Stimulated activated CD4-positive, alpha-beta T cell treated with anti-CD3 and anti-CD28 coated beads, Interleukin-12 subunit alpha, Interleukin-12 subunit beta, amount 100 ng/mL, for 24 hours (primary cell): ENCODE measurements at places on chromosomes 12 and 14.

- DNase-seq = no peak
Measured at GRCh38 chr14:22544881-22545420, 44.1 kb downstream of the DAD1 start.

DNA sequence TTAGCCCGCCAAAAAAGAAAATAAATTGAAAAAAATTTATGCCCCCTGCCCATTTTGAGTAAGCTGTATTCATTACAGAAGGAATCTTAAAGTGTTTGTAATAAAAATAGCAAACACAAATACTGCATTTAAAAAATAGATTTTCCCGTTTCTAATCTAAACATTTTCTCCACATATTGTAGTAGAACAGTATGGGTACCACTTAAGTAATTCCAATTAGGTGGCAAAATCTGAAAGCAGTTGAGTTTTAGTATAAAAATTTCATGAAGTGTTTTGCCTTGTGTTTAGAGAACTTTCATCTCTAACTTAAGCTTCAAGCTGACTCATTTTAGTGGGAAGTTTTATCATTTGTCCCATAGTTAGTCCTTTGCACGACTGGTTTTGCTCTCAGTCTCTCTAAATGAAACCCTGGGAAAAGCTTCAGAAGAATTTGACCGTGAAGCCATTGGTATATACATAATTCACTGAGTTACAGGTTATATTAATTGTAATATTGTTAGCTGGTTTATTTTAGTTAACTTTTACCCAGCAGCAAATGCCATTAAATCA is 214.6 kb downstream of the ERC1 start:
- DNase-seq = no peak

GRCh38 chr12:101969-102878 is 35.7 kb downstream of the IQSEC3 start:
- DNase-seq = no peak

DNA sequence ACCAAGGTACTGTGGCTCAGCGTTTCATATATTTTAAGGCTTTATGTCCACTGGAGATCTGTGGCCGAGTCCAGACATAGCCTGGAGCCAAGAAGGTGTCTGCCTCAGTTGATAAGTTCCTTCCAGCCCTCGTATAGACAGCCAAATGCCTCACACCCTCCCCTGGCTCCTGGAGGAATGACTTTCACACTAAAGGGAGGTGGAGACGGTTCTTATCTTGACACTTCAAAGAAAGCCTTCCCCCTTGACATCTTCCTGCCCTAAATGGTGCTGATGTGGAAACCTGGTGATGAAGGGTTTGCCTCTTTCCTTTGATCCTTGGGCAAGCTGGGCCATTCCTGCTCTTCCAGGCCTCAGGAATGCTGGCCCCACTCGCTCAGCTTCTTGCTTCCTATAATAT is 474.8 kb upstream of the TBX3 start:
- DNase-seq = no peak

GRCh38 chr12:89697296-89697695 is 11.3 kb downstream of the ATP2B1 start:
- no peak for DNase-seq

DNA sequence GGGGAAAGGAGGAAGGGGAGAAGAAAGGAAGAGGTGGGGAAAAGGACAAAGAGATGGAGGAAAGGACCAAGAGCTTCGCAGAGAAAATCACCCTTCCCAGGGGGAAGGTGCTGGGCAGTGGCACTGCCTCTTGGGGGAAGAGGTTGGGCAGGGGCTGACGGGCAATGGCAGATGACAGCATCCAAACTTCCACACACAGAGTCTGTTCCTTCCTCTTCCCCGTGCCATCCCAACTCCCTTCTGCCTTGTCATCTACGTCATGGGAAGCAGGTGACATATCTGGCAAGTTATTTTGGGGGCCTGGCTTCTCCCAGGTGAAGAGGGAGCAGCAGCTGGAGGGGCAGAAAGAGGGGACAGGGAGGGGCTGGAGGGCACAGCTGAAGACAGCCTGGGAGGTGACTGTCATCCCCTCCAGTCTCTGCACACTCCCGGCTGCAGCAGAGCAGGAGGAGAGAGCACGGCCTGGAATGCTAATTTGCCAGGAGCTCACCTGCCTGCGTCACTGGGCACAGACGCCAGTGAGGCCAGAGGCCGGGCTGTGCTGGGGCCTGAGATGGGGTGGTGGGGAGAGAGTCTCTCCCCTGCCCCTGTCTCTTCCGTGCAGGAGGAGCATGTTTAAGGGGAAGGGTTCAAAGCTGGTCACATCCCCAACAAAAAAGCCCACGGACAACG is 43.9 kb upstream of the IQSEC3 start:
- no peak for DNase-seq

GRCh38 chr12:55515696-55516095 is 23.5 kb downstream of the OR6C68 start:
- DNase-seq = no peak

DNA sequence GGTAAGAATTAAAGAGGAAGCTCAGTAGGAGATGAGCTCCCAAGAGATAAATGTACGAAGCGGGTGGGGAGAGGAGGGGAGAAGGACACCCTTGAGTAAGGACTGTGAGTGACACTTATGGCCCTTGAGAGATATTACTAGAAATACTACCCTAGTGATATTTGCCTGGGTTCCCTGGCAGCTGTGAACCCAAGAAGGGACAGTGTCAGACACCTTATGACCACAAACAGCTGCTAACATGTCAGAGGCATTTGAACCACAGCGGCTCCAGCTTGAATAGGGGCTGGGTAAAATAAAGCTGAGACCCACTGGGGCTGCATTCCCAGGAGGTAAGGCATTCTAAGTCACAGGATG is 19.6 kb upstream of the SLC6A12 start:
- DNase-seq = no peak

GRCh38 chr12:67649261-67649569 is 670 bp downstream of the DYRK2 start:
- no peak for DNase-seq

DNA sequence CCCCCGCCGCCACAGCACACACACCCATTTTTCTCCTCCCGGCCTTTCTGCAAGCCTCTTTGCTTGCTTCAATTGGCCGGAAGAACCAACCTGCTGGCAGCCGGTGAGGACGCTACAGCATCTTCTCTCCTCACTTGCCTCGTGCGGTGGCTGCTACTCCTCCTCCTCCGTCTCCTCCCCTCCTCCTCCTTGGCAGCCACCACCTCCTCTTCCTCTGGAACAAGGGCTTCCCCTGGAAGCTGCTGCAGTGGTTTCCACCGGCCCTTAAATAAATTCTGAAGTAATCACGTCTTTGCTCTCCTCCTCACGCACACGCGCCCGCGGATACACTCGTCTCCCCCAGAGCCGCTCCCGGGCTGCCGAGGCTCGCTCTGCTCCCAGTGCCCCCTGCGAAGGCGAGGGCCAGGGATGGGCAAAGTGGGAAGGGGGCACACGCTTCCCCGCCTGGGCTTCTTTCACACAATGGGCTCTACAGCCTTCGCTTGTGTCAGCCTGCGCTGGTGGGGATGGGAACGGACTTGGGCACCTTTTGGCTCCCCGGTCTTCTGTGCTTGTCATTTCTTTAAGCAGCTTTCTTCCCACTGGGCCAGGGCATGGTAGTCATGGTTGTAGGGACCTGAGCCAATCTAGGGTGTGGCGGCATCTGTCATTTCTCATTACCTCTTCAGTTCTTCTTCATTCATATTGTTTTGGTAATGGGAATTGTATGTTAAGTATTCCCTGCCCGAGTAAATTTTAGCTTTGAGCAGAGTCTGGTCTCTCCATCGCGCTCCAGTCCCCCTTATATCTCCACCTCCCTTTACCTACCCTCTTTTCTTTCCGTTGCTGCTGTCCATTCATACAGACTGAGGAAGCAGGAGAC is at the start of gene PPFIA2:
Gene PPFIA2, minus strand, starts transcription at position 161 of the 862 bp plus-strand sequence.
- DNase-seq = no peak

DNA sequence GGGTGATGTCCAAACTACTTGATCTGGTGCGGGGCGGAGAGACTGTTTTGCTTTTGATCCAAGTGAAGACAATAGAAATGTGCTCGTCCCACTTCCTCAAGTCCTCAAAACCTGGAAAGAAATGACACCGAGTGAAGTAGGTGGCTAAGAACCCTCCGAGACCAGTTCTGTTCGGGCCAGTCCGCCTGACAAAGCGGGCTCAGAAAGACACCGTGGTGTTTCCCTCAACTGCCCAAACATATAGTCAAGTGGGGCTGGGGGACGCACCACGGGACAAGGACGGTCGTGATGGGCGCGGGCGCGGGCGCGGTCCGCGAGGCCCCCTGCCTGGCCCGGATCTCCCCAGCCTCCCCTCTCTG is 1.6 kb downstream of the PHLDA1 start:
- DNase-seq = no peak

GRCh38 chr12:29552324-29552927 is 54.9 kb upstream of the OVCH1 start:
- peak; percentile 14 for DNase-seq
